ENCODE measurements at places on chromosomes 7 and 10. TPM values are rescaled to one million over a fixed set of nuclear protein-coding genes. Genes with fewer than 3 reads are reported as not detected.

Gene CAMK2B
- 0.34 TPM for total RNA-seq

Gene MLXIPL
- 79.4 TPM for total RNA-seq

Gene SPDYE2B
- total RNA-seq: not detected

Gene AASS
- total RNA-seq: 5.1 TPM

Gene SPDYE8
- not detected for total RNA-seq

Gene CALML3
- total RNA-seq: not detected

Gene LEP
- not detected for total RNA-seq

Gene MYO1G
- total RNA-seq: 0.74 TPM

DNA sequence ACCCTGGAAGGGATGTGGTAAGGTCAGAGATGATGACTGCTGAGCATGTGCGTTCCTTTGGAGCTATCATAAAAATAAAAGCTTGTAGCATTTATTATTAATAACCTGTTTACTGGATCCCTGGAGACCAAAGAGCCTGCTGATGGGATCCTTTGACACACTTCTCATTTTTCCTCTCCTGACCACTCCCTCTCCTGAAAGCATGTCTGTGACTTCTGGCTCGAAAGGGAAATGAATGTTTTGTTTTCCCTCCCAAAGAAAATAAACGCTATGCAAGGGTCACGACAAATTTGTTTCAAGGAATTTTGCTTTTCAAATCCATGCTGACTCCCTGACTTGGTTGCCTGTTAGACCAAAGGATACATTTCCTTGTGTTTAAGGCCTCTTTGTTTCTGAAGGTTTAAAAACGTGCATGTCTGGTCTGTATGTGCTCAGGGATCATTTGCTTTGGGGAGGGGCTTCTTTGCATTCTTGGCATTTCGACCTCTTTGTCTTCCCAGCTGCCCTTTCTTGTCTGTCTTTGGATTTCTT is 185.1 kb upstream of the AGK start:
- no peak overlapping the region for H3K27ac ChIP-seq
- DNase-seq: no peak
- no peaks in the 10 kb centered on the region for H3K36me3 ChIP-seq
- peaks cover 26% of the 10 kb centered on the region for H3K27me3 ChIP-seq

DNA sequence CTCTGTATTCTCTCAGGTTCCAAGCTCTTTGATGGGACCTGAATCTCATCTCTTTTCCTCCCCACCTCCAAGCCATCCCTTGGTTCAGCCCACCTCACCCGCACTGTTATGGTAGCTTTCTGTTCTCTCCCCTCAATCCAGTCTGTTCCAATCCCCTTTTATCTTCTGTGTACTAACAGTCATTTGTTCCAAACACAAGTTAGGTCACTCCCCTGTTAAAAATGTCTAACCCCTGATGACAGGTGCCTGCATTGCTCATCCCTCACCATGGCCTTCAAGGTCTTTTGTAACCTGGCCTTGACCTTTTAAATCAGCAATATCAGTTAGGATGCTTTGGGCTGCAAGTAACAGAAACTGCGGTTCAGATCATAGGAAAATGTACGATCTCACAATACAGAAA is 74.8 kb downstream of the CYP26A1 start:
- no peaks in the 10 kb centered on the region for H3K27me3 ChIP-seq
- H3K36me3 ChIP-seq: no peaks in the 10 kb centered on the region
- H3K4me1 ChIP-seq: peaks cover 29% of the 10 kb centered on the region

GRCh38 chr10:113041841-113042750 is 92.0 kb downstream of the TCF7L2 start:
- no peak overlapping the region for H3K4me3 ChIP-seq
- no peak for DNase-seq
- H3K27ac ChIP-seq: no peak overlapping the region

- H3K4me1 ChIP-seq: no peaks in the 10 kb centered on the region
- DNase-seq: no peak
- no peaks in the 10 kb centered on the region for H3K27me3 ChIP-seq
- H3K36me3 ChIP-seq: no peaks in the 10 kb centered on the region
- no peak overlapping the region for H3K27ac ChIP-seq
- no peak overlapping the region for H3K4me3 ChIP-seq
Observed at GRCh38 chr7:91030680-91031380, 233.4 kb upstream of the FZD1 start.

DNA sequence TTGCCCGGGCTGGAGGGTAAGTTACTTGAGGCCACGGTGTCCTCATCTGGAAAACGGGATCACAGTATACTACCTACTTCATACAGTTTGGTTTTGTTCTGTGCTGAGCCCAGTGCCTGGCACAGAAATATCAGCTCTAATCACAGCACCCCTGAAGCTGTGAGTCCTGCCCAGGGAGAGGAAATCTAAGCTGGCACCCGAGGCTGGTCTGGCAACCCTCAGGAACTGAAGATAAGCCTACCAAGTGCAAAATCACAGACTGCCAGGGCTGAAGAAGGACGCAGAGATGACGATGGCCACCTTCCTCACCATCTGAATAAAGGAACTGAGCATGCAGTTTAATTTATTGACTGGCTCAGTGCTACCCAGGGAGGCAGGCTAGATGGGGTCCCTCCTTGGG is 7.7 kb upstream of the TMEM120A start:
- H3K27me3 ChIP-seq: no peaks in the 10 kb centered on the region
- no peaks in the 10 kb centered on the region for H3K36me3 ChIP-seq
- H3K4me1 ChIP-seq: no peaks in the 10 kb centered on the region
- DNase-seq: no peak
- H3K4me3 ChIP-seq: no peak overlapping the region
- no peak overlapping the region for H3K27ac ChIP-seq

GRCh38 chr7:3895341-3896116 is 594.5 kb downstream of the SDK1 start:
- no peak overlapping the region for H3K27ac ChIP-seq
- peaks cover 23% of the 10 kb centered on the region for H3K27me3 ChIP-seq
- no peaks in the 10 kb centered on the region for H3K36me3 ChIP-seq
- no peaks in the 10 kb centered on the region for H3K4me1 ChIP-seq

GRCh38 chr7:73809467-73809951 is 21.3 kb upstream of the CLDN4 start:
- no peaks in the 10 kb centered on the region for H3K27me3 ChIP-seq
- H3K27ac ChIP-seq: peak overlapping the region; percentile 85
- H3K4me1 ChIP-seq: peaks cover 71% of the 10 kb centered on the region
- DNase-seq: peak; percentile 67
- H3K4me3 ChIP-seq: peak overlapping the region; percentile 45

GRCh38 chr7:107209565-107209964 is 40.8 kb downstream of the HBP1 start:
- no peak for DNase-seq
- no peaks in the 10 kb centered on the region for H3K4me1 ChIP-seq
- no peaks in the 10 kb centered on the region for H3K27me3 ChIP-seq
- H3K36me3 ChIP-seq: no peaks in the 10 kb centered on the region
- no peak overlapping the region for H3K4me3 ChIP-seq

DNA sequence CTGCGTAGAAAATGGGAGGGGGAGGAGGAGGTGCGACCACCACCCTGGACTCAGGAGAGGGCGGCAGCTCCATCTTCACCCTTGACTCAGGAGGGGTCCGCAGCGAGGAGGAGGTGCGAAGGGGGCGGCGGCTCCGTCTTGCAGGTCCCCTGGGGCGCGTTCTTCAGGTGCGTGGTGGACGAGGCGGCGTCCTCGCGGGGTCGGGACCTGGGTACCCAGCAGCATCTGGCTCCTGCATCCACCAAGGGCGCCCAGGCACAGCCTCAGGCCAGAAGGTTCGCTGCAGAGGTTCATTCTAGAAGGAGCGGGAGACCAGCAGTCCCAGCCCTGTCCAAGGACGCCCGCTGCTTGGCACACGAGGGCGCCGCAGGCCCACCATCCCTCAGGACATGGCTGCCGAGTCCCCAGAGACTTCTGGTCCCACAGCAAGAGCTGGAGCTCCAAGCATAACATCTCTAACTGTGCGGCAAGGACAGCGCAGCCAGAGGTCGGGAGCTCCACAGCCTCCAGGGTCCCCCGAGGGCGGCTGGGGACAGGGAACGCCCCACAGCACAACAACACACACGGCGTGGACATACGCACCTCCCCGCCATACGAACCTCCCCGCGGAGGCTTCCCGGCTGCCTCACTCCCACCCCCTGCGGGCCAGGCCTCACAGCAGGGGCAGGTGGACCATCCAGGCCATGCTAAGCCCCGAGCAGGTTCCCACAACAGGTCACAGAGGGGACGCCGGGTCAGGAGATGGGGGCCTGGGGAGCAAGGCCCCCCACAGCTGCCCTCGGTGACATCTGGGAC is 16.8 kb upstream of the DPYSL4 start:
- no peak overlapping the region for H3K27ac ChIP-seq
- H3K36me3 ChIP-seq: no peaks in the 10 kb centered on the region
- peaks cover 4% of the 10 kb centered on the region for H3K4me1 ChIP-seq
- no peak overlapping the region for H3K4me3 ChIP-seq
- no peaks in the 10 kb centered on the region for H3K27me3 ChIP-seq
- DNase-seq: no peak

DNA sequence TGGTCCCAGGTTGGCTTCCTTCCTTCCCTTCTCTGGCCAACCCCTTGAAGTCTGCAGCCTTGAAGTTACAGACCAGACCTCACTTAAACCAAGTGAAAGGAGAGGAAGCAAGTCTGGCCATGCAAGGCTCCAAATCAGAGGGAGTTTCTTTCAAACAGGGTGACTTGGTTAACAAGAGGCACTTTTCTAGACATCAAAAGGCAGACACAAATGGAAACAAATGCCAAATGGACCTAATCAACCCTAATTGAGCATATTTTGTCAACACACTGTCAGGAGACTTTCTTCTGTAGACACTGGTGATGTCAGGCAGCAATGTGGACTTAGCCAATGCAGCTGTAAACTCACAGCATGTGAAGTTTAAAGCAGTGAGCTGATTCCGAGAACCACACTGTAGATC is 282.7 kb upstream of the FZD8 start:
- H3K4me1 ChIP-seq: no peaks in the 10 kb centered on the region
- no peak for DNase-seq
- no peaks in the 10 kb centered on the region for H3K36me3 ChIP-seq
- no peaks in the 10 kb centered on the region for H3K27me3 ChIP-seq

DNA sequence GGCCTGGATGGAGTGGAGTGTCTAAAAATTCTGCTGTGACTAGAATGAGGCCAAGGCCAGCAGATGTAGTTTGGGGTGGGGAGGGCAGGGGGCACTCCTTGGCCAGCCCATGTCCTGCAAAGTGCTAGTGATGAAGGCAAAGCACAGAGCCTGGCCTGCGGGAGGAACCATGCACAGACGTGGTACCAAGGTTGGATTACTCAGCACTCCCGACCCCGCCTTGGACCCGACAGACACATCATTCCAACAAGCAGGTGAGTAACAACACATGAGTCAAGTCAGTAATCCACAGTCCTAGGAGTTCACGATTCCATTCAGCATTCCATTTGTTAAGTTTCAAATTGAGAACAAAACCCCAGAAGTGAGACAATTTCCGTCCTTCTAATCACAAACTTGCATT is 317.3 kb downstream of the TCERG1L start:
- DNase-seq: no peak
- H3K4me1 ChIP-seq: no peaks in the 10 kb centered on the region
- no peak overlapping the region for H3K4me3 ChIP-seq
- no peaks in the 10 kb centered on the region for H3K36me3 ChIP-seq
- H3K27ac ChIP-seq: no peak overlapping the region
- no peaks in the 10 kb centered on the region for H3K27me3 ChIP-seq

- no peak for DNase-seq
- H3K36me3 ChIP-seq: no peaks in the 10 kb centered on the region
- H3K27me3 ChIP-seq: no peaks in the 10 kb centered on the region
- no peaks in the 10 kb centered on the region for H3K4me1 ChIP-seq
- no peak overlapping the region for H3K4me3 ChIP-seq
Observed at GRCh38 chr10:61400524-61400923, 52.7 kb downstream of the TMEM26 start.
